Stimulated activated CD8-positive, alpha-beta memory T cell treated with anti-CD3 and anti-CD28 coated beads, Interleukin-15, amount 100 ng/mL, for 24 hours (primary cell): ENCODE measurements at places on chromosomes 6 and 20.

- DNase-seq, result no peak
Measured at GRCh38 chr6:30769853-30770524, 25.6 kb upstream of the IER3 start.

DNA sequence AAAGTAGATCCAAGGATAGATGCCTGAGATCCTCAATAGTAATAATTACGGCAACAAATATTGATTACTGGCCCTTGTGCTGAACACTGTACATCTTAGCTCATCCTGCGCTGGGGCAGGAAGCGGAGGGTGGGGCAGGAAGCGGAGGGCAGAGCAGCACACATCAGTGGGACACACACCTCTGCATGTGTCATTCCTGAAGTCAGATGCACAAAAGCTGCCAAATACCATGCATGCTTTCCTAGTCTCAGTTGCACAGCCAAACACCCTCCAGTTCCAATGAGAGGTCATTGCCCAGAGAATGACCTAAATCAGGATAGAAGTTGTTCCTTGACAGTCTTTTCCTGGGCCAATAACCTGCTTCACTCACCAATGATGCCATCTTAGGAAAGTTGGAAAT is 74.4 kb upstream of the FOXC1 start:
- DNase-seq, result no peak

GRCh38 chr6:43933148-43933885 is 163.3 kb downstream of the VEGFA start:
- no peak for DNase-seq

DNA sequence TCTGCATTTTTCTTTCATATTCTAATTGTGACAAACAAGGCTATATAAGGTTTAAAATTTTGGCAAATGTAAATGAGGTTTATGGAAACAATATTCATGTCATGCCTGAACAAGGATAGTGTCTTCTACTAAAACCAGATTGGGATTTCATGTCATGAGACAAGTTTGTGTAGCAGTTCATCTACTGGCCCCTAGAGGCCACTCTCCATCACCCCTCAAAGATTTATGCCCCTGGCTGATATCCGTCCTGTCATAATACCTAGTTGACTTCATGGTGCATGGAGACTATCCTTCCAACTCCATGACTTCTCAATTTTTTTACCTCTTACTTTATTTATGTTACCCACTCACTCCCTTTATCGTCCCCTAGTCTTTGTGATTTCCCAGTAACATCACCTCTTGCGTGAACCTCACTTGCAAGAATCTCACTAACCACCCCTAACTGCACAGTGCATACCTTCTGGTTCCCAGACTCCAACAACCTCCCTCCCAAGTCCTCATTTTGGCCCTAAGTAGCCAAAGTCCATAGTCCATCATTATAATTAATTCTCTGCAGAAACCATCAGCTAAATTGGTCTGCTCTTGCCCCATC is 179.8 kb downstream of the TASP1 start:
- no peak for DNase-seq

DNA sequence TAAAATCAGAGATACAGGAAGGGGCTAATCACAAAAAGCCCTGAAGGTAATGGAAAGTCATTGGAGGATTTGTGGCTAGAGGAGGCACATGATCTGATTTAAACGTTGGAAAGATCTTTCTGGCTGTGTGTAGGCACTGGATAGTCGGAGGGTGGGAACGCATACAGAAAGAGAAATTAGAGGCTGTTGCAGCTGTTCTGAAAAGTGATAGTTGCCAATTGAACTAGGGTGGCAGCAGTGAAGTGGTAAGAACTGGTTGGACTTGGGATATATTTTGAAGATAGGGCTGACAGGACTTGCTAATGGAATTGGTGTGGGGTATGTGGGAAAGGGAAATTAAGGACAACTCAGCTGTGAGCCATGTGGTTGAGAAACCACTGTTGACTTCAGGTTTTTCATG is 223.6 kb downstream of the OGFRL1 start:
- no peak for DNase-seq

DNA sequence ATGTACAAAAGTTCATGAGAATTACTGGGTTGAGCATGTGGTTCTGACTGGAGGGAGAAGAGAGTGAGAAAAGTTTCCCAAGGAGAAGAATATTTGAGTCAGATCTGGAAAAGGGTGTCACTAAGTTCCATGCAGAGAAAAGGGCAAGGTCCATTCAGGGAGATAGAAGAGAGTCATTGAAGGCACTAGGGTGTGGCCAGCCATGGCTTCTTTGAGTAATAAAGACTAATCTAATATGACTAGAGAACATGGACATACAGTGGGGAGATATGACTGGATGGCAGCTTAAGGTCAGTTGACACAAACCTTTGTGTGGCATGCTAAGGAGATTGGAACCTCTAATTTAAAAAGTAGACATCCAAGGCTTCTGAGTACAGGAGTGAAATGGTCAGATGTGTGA is 10.7 kb upstream of the SLC17A4 start:
- DNase-seq, result no peak

GRCh38 chr6:117448732-117449485 is 23.2 kb upstream of the ROS1 start:
- DNase-seq, result no peak

- DNase-seq, result no peak
Measured at GRCh38 chr6:18473755-18474154, 86.6 kb downstream of the RNF144B start.

DNA sequence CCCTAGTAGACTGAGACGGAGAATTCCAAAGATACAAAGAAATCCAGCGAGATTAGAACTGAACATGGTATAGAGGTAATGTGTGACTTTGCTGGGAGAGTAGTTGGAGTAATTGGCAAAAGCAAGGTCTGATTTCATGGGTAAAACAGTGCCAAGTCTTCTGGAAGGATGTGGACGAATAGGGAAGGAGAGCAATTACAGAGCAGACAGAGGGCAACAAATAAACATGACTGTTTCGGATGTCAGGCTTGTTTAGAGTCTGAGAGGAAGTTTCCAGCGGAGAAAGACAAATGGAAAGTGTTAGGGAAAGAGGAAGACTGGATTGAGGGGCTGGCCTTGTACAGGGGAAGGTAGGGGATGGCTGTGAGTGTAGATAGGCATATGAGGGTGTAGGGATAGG is 282.2 kb upstream of the PRND start:
- DNase-seq, result no peak

GRCh38 chr20:24776755-24777271 is 172.3 kb upstream of the CST7 start:
- no peak for DNase-seq

DNA sequence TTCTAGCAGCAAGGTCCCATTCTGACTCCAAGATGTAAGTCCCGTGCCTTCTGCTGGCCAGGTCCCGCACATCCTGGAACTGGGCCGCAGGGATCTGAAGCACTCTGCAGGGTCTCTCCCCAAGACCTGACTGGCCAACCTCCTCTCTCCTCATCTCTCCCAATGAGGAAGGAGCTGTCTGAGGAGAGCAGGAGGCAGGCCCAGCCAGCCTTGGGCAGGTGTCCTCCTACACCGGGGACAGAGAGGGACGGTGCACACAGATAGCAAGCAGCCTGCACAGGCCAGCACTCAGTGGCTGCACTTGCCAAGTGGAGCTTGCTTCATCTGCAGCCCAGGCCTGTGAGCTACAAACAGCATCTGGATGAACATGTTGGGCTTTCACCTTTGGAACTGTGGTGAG is 76.8 kb upstream of the CD93 start:
- DNase-seq, result no peak

- no peak for DNase-seq
Measured at GRCh38 chr6:165469483-165469882, 160.1 kb upstream of the C6orf118 start.

GRCh38 chr6:170187669-170188566 is 103.0 kb downstream of the DLL1 start:
- DNase-seq, result no peak

DNA sequence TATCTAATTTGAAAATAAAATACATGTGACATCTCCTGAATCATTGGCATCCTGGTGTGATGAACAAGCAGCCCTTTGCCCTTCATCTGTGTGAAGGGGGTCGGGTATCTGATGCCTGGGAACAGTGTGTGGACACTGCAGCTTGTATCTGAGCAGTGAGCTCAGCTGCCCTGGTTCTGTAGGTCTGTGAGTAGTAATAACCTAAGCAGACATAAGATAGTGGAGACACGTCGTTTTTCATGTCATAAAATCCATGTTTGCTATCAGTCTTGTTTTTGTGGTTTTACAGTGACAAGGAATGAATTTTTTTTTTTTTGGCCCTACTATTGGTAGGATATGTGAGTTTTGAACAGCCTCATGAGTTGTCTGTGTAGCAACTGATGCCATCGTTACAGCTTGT is 133.0 kb downstream of the JARID2 start:
- DNase-seq, result no peak

GRCh38 chr6:62516291-62517141 is 230.5 kb upstream of the KHDRBS2 start:
- no peak for DNase-seq

GRCh38 chr6:144534180-144534579 is 249.0 kb downstream of the UTRN start:
- DNase-seq, result no peak
